Fibroblast of mammary gland (primary cell): ENCODE measurements at places on chromosomes 6 and 20.

GRCh38 chr20:62804627-62805154 lies at the start of gene OGFR:
TSS of gene OGFR (plus strand) at chr20:62804835. CDS start at chr20:62804860, 25 bp downstream.
- no peak for DNase-seq

- DNase-seq: no peak
Measured at GRCh38 chr20:61304750-61305149, 52.7 kb downstream of the CDH4 start.

DNA sequence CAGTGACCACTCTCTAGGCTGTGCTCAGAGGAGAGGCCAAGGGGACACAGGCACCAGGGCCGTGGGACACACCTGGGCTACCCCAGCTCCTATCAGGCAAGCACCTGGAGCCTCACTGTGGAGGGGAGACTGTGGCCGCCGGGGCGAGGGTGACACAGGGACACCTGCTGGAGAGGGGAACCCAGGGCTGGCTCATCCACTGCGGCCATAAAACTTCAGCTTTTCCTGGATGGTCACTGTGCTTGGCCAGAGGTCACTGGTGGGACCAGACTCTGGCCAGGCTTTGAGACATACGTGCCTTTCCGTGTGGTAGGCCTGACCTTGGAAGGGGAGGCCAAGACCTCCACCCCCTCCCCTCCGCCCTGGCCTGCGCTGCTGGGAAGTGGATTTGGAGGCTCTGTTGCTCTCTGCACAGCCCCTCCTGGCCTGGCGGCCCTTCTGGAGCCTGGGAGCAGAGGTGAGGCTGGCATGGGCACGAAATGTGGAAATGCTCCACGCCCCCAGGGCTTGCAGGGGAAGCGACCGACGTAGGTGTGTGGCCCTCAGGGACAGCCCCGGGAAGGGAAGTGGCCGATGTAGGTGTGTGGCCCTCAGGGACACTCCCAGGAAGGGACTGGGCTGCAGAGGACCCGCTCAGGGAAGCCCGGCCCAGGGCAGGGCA lies 42.9 kb upstream of the BHLHE23 start:
- DNase-seq: no peak

- DNase-seq: peak; percentile 88
Measured at GRCh38 chr6:42199106-42199981, 4.6 kb upstream of the GUCA1B start.

- no peak for DNase-seq
Measured at GRCh38 chr6:38617856-38618255, 21.9 kb downstream of the BTBD9 start.

DNA sequence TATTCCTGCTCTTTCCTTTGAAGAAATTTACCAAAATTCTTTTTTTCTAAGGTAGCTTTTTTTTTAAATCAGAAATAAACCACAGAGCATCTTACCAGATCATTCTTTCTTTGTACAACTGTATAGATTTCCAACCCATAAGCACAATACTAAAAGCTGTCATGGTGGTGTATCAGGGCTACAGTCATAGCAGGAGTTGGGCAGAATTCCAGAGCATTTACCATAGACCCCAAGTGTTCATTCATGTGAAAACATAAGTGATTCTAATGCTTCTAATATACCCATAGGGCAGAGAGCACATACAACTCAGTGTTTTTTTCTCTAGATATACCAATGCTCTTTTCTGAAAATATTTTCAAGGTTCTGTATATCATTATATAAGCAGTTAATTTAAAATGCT lies 392.5 kb downstream of the FRK start:
- no peak for DNase-seq

- DNase-seq: no peak
Measured at GRCh38 chr20:61766921-61767610, 298.6 kb downstream of the TAF4 start.

DNA sequence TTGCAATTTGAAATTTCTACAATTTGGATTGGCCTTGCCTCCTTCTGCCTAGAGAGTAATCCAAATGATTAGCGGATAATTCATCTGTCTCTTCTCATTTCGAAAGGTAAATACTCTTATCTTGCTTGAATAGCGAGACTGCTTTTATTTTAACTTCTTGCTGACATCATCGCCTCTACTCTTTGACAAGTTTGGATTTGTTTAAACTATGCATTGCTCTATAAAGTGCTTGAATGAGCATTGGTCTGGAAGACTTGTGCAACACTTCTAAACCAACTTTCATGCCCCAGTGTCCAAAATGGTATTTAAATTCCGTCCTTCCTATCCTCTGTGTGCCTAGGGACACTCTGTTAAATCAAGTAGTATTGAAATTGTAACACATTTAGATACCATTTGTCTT lies 384.1 kb upstream of the SLC35B3 start:
- no peak for DNase-seq

- DNase-seq: no peak
Measured at GRCh38 chr20:63055575-63056235, 48.9 kb upstream of the BHLHE23 start.

DNA sequence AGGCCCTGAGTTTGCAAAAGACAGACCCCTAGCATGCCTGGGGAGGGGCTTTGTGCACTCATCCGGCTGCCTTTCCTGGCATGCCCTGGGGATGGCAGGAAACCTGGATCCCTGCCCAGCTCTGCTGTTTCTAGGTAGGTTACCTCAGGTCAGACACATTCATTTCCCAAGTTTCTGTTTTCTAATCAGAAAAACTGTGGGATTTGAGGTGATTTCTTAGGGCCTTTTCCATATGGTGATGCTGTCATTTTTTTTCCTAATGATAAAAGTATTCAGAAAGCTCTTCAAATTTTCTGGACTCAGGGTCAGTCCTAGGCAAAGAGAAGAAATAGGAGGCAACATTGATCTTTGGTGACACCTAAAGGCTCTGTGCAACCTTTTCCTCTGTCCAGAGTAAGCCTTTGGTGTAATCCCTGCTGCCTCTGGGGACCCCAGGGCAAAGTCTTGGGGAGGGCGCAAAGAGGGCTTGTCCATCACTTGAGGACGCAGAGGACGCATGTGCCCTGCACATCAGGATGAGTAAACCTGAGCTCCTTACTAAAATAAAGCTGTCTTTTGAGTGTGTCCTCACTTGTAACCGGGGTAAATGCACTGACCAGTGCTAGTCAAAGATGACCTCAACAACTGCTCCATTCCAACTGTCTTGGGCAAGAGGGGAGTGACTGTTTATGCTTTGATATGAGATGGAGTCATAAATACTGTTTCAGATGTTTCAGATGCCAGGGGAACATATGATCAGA lies 13.5 kb upstream of the TRAM2 start:
- peak; percentile 76 for DNase-seq

DNA sequence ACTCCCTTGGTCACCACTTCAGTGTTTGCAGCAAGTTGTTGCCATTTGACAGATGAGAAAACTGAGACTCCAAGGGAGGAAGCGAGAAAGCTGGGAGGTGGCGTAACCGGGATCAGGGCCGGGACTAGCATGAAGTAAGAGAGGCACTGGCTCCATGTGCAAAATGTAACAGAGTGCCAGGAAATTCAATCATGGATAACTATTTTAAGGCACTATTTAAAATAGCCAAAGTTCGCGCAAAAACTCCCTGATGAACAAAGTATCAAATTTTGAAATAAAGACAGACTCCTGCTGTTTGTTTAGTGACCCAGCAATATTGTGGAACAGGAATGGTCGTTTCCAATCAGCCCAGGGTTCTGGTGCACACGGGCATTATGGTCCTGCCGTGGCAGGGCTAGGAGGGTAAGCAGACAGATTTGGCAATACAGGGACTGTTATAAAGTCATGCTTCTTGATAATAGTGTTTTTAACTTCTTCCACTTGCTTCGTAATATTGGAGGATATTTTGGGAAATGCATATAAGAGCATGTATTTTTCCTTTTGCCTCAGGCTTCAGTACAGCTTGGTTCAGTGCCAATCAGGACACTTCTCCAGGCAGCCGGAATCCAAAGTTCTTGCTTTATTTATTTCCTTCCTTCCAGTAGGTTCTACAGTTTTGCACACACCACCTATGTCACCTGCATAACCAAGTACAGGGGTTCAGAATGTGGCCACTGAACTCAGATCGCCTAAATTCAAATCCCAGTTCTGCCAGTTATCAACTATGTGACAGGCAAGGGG lies 141.6 kb downstream of the EYA2 start:
- no peak for DNase-seq

GRCh38 chr20:1618954-1619540 lies 762 bp downstream of the SIRPB1 start:
- DNase-seq: no peak

DNA sequence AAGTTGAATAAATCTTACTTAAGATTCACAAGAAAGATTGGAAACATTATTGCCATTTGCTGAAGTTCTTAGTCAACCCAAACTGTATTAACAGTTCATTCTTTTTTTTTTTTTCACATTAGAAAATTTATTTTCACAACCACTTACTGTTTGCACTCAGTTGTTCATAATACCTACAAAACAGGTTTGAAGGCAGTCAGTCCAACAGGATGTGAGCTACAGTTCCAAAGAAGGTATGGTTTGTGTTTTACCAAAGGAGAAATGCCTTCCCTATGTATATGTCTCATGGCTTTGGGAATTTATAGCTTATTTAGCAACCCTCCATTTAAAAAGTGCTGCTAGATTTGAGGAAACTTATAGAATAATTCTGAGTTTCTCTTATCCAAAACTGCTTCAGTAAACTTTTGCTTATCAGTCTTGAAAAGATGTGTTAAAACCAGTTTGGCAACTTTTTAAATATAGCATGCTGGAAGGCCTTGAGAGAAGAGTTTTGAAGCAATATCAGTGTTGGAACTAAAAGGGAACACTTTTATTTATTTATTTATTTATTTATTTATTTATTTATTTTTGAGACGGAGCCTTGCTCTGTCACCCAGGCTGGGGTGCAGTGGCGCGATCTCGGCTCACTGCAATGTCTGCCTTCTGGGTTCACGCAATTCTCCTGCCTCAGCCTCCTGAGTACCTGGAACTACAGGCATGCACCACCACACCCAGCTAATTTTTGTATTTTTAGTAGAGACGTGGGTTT lies 46.8 kb upstream of the RREB1 start:
- no peak for DNase-seq
